ENCODE measurements at places on chromosomes 16 and 17.

DNA sequence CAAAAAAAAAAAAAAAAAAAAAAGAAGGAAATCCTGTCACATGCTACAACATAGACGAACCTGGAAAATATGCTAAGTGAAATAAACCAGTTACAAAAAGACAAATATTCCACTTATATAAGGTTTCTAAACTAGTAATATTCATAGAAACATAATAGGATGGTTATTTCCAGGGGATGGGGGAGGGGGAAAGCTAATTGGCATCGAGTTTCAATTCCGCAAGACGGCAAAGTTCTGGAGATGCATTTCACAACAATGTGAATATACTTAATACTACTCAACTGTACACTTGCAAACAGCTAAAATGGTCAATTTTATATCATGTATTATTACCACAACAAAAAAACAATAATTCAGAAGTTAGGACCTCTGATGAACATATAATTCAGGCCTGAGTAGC is 37.9 kb upstream of the ABCA9 start:
- DNase-seq = no peak

DNA sequence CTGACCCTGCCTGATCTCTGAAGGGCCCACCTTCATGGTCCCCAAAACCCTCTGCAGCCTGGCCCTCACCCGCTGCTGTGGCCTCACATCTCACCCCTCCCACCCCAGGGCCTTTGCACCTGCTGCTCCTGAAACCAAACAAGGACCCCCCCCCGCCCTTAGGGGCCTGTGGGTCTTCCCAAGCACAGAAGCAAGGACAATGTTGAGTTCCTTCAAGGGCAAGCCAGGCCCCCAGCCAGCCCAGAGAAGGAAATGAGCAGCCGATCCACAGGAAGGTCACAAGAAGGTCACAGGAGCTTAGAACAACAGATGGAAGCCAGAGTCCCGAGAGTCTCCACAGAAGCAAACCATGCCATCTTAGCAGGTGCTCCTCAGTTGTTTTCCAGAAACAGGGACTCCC is 493 bp upstream of the PDE6G start:
- DNase-seq = no peak

DNA sequence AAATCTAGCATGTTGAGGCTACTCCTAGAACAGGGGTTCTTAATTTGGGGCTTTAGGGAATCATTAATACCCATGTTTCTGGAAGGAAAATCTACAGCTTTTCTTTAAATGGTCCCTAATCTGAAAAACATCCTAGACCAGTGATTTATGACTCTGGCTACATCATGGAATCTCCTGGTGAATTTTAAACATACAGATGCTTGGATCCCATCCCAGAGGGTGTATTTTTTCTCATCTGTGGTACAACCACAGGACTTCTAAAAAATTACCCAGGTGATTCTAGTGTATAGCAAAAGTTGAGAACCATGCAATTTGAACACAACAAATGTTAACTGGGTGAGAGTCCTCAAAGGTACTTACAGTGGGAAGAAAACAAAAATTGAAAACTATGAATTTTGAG is 41.5 kb downstream of the KANSL1 start:
- DNase-seq = no peak

DNA sequence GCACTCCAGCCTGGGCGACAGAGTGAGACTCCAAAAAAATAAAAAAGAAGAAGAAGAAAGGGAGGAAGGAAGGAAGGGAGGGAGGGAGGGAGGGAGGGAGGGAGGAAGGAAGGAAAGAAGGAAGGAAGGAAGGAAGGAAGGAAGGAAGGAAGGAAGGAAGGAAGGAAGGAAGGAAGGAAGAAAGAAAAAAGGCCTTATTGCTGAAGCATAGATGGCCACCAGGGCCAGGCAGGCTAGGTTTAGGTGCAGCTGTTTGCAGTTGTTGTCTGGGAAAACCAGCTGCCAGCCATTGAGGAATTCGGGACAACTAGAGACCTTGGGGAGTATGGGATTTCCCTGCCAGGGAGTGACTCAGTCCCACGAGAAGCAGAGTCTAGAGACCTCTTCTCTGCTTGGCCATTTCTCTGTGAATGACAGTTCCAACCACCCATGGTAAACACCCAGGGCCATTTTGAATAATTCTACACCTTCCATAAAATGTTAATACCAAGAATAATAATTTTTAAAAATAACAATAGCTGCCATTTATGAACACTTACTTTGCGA is 31.0 kb downstream of the SCNN1B start:
- DNase-seq = no peak

DNA sequence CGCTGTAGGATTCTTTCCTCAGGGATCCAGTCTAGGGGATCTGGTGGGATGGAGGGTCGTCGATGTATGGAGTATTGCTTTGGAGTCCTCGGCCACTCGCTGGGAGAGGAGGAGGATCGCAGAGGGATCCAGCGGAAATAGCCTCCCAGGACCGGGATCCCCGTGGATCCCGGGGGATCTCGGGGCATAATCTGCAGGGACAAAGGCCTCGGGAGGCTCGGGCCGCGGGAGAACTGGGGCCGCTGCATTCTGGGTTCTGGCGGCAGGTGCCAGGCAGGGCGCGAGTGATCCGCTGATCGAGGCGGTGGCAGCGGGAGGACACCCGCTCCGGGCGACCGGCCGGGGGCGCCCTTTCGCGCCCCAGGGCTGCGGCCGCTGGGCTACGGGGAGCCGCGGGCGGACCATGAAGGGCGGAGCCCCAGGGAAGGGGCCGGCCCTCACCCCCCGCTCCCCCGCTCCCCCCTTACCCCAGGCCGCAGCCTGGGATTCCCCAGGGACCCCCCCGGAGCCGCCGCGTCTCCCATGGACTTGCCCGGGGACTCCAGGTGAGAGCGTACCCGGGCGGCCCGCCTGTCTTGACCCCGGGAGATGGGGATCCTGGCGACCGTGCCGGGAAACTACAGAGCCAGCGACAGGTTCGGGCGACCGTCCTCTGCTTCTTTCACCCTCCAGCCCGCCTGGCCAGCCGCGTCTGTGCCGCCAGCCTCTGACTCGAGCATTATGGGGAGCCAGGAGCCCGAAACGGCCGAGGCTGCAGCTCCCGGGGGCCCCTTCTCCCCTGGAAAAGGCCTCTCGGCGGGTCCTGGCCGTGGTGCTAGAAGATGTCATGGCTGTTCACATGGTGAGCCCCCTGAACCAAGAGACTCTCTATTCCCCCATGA is 604 bp downstream of the PRR14 start:
- DNase-seq = peak; percentile 69

- no peak for DNase-seq
Observed at GRCh38 chr17:67216578-67217320, 28.2 kb downstream of the HELZ start.

- DNase-seq = no peak
Observed at GRCh38 chr16:16124438-16124837, 98.9 kb downstream of the ABCC6 start.

- no peak for DNase-seq
Observed at GRCh38 chr17:34598161-34598776, 18.9 kb downstream of the TMEM132E start.

GRCh38 chr16:66489818-66490217 is 60.1 kb downstream of the TK2 start:
- DNase-seq = no peak

DNA sequence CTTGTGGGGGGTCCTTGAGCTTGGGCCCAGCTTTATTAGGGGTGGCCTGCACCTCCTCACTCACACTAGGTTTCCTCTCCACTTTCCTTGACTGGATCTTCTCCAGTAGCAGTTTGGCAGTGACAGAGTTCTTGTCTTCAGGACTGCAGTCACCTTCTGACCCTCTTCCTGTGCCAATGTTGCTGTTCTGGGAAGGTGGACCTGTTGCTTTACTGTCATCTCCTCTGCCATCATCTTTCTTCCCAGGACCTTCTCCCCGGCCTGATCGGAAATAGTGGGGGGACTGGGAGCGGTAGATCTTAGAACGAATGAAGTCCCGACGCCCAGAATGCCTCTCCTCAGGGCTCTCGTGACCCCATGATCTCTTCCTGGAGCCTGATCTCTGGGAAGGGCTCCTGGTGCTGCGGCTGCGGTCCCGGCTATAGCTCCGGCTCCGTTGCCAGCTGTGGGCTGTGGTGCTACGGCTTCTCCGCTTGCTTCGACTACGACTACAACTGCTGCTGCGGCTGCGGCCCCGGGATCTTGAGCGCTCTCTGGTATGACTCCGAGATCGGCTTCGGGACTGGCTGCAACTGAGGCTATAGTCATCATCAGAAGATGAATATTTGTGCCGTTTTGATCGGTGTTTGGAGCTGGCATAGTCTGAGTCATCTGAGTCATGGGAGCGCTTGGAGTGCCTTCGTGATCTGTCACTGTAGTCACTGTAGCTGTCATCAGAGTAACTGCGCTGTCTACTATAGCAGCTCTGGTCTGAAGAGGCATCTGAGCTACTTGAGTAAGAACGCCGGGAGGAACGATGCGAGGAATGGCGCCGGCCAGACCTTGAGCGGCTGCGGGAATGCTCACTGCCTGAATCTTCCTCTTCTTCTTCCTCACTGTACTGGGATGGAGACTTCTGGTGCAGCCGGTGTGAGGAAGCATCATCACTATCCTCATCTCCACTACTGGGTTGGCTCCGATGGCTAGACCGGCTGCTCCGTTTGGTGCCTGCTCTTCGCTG is 9.5 kb upstream of the ITGA2B start:
- no peak for DNase-seq

DNA sequence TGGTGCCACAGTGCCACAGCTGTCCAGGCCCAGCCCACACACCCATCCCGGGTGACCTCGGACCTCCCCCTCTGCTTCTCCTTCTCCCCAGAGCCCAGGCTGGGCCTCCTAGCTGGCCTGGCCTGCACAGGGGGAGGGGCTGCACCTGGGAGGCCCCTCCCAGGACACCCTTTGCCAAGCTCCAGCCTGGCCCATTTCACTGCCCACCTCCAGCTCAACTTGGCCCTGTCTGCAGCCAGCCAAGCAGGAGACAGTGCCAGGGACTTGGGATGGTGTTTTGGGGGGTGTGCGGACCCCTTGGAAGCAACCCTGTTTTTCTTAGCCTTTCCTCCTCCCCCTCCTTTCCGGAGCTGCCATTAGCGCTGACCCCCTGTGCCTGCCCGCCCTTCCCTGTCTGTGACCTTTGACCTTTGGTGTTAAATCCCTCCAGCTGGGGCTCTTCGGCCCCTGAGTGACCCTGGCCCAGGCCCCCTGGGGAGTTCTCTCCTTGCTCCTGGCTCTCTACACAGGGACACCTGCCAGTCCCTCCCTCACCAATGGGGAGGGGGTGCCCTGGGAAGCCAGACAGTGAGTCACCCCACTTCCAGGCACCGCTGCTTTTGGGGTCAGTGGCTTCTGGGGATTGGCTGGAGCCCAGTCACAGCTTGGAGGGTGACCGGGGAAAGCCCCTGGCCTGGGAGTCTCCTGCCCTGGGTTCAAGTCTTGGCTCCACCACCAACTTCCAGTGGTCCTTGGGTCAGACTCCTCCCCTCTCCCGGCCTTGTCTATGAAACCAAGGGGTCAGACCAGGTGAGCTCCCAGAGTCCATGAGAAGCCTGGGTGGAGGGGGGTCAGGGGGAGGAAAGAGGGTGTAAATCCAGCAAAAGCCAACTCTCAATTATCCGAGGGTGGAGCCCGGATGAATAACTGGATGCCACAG is 1.9 kb downstream of the GLIS2 start:
- no peak for DNase-seq

- no peak for DNase-seq
Observed at GRCh38 chr16:46928811-46929210, 44.6 kb downstream of the GPT2 start.

DNA sequence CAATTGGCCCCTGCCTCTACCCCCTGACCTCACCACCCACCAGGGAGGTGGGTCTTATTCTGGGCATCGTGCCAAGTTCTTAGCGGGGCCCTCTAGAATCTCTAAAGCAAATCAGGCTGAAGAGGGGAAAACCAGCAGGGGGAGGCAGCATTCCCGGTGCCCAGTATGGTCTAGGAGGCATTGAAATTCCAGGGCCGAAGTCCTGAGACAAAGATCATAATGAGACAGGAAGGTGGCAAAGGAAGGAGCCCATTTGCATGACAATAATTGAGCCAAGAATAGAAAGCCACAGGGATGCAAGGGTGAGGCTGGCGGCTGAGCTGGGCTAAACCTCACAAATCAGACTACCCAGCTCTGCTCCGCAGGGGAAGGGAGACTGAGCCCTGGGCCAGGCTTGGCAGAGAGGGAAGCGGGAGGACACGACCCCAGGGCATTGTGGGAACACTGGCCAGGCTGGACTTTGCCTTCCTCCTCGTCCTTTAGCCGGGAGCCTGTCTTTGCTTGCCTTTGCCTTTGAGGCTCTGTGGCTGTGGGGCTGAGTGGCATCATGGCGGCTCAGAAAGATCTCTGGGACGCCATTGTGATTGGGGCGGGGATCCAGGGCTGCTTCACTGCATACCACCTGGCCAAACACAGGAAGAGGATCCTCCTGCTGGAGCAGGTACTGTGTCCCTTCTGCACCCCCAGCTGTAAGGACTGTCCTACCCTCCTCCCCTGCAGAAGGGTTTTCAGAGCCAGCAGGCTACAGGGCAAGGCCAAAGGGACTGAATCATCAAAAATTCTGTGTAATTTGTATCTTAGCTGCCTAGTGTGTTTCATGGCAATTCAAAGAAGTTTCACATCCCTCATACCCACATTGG is at the start of gene PIPOX:
TSS of gene PIPOX (plus strand) at position 463 of the 860 bp plus-strand sequence. CDS start at position 548, 85 bp downstream.
- DNase-seq = no peak

- no peak for DNase-seq
Observed at GRCh38 chr17:43171586-43172487, 823 bp downstream of the NBR1 start.

- DNase-seq = no peak
Observed at GRCh38 chr16:14497245-14498082, 132.6 kb downstream of the PARN start.

- no peak for DNase-seq
Observed at GRCh38 chr17:67456889-67457288, 79.8 kb downstream of the PITPNC1 start.

DNA sequence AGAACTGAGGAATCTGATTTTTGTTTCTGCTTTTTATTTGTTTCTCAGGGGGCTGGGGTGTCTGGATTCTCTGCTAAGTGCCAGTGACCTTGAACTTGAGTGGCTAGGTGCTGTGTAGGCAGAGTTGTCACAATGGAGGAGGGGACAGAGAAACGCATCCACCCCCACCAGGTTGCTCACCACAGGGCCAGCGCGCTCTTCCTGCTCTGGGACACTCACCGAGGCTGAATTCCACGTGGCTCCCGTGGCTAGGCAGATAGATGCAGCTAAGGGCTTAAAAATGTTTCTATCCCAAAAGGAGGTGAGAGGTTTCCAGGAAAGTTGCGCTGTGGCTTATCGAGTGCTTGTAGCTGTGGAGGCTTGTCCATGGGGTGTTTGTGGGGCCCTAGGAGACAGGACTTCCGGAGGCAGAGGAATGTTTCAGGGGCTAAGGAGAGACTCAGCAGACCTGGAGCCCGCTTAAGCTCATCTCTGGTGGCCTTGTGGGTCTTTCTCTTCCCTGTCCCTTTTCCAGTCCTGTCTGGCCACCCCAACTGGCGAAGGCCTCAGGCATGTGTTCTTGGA is 36.8 kb downstream of the ADCY7 start:
- DNase-seq = no peak

DNA sequence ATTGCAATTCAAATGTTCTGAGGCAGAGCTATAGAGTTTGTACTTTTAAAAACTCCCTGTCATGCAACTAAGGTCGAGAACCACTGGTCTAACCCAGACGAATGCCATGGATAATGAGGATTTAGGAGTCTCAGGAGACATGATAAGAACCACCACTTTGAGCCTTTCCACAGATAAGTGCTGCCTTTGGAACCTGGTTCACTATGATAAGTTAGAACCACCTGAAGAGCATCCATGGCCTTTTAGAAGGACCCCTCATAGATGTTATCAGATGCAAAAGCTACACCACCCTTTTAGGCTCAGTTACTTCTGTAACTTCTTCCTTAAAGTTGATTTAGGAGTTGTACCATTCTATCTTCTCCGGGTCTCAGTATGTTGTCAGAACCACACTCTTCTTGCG is 350.6 kb upstream of the CCL2 start:
- DNase-seq = no peak

All from stimulated activated CD4-positive, alpha-beta T cell treated with anti-CD3 and anti-CD28 coated beads, Interleukin-1b, Interleukin-23, amount 100 ng/mL, for 24 hours (primary cell).